ENCODE measurements at places on chromosomes 2 and 18. TPM values are rescaled to one million over a fixed set of nuclear protein-coding genes. Genes with fewer than 3 reads are reported as not detected.

SRD5A2 gene
- not detected for total RNA-seq

SLC23A3 gene
- total RNA-seq: 4.7 TPM

LCT gene
- total RNA-seq: 0.39 TPM

GRCh38 chr2:11865378-11865777, 118.9 kb downstream of the LPIN1 start:
- no peak for DNase-seq

GRCh38 chr2:169275696-169276444, 86.5 kb downstream of the LRP2 start:
- no peak for DNase-seq
